Cardiac muscle cell (in vitro differentiated cells and primary cell): ENCODE measurements at places on chromosomes 12 and 14. TPM values are rescaled to one million over a fixed set of nuclear protein-coding genes. Genes with fewer than 3 reads are reported as not detected.

DNA sequence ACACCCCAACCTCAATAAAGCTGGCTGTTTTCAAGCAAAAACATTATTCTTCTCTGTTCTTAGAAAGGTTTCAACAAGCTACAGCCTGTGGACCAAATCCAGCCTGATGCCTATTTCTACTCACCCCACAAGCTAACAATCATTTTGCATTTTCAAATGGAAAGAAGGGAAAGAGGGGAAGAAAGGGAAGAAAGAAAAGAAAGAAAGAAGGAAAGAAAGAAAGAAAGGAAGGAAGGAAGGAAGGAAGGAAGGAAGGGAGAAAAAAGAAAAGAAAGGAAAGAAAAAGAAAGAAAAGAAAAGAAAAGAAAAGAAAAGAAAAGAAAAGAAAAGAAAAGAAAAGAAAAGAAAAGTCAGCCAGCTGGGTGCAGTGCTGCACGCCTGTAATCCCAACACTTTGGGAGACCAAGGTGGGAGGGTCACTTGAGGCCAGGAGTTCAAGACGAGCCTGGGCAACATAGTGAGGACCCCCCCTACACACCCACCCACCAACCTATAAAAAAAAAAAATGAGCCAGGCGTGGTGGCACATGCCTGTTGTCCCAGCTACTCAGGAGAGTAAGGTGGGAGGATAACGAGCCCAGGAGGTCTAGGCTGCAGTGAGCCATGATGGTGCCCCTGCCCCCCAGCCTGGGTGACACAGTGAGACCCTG lies 26.3 kb downstream of the SCARB1 start:
- no peak for DNase-seq

DNA sequence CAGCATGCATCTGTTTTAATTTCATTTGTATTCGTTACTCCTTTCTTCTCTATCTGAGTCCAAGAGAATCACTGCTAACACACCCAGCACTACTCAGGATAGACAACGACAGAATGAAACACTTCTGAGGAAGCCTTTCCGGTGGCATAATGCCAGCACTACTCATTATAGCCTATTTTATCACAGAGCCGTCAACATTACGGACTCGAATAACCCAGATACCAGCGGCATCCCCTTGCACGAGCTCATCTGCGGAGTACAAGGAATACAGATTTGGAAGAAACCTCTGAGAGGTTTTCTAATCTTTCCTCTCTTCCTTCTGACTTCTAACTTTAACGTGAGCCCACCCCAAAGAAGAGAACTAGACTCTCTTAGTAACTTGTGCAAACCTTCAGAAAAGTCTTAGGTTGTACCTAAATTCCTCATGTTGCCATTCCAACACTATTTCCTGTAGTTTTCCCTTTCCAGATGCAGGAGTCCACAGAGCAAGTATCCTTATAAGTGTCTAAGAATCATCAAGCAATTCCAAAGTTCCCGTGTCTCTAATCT lies 248.1 kb downstream of the APAF1 start:
- DNase-seq: no peak

Gene PPP2R5C
- total RNA-seq: 53.7 and 84.9 TPM in 2 replicates

Gene PIWIL1
- total RNA-seq: not detected in 2 replicates
